Mammary epithelial cell (primary cell): ENCODE measurements at places on chromosomes 4 and X.
A peak's percentile ranks its signal among the peaks of the same experiment; 100 is the strongest.

DNA sequence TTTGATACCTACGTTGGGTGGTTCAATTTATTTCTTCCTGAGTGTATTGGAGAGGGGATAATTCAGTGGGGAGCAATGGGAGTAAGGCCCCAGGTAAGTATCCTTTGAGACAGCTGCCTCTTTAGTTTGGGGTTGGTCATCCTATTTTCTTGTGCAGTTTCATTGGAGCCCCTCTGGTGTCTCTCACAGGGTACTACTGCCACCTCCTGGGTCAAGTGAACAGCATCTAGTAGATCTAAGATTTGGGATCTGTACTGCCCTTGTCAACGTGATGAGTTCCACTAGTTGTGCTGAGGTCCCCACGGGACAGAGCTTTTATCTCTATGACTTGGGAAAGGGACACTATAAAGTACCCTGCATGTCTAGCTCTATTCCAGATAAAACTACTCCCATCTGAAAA is 80.6 kb downstream of the PBDC1 start:
- peak; percentile 32 for DNase-seq

DNA sequence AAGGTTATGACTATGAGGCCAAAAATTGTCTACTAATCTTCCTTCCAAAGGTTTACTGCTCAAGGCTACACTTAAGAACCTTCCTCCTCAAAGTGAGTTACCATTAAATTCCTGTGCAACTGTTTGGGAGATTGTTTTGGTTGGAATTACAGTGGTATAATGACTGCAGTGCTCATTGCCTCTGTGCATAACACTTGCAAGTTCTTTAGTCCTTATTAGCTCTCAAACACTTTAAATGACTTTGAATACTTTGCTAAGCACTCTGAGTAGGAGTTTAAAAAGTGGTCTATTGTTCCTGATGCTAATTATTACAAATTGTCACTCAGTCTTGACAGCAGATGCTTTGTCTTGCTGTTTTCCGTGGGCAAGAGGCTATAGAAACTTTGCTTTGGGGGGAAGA is 422.8 kb upstream of the PABPC4L start:
- DNase-seq: peak; percentile 0

- DNase-seq: no peak
These were observed 9.5 kb downstream of the HHIP start for GRCh38 chr4:144655491-144655890.

- DNase-seq: no peak
These were observed 42.7 kb upstream of the RAPGEF2 start for GRCh38 chr4:159060161-159060560.

- DNase-seq: no peak
These were observed 43.8 kb upstream of the HPSE start for GRCh38 chr4:83378419-83378818.

DNA sequence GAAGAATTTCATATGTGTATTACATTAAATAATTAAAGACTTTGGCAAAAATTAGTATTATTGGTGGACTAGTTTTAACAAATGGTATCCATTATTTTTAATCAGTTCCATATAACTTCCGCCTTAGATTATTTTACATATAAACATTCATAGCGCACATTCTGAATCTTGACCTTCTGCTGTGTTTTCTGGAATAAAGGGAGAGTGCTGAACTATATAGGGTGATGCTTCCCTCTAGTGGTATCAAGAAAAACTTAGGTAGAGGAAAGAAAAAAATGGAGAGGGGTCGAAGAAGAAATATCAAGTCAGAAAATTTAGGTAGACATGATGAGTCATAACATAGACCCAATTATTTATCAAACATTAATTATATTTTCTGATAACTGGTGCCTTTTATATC is 155.6 kb upstream of the PACRGL start:
- DNase-seq: peak; percentile 13
